ENCODE measurements at places on chromosomes 11 and 22.

DNA sequence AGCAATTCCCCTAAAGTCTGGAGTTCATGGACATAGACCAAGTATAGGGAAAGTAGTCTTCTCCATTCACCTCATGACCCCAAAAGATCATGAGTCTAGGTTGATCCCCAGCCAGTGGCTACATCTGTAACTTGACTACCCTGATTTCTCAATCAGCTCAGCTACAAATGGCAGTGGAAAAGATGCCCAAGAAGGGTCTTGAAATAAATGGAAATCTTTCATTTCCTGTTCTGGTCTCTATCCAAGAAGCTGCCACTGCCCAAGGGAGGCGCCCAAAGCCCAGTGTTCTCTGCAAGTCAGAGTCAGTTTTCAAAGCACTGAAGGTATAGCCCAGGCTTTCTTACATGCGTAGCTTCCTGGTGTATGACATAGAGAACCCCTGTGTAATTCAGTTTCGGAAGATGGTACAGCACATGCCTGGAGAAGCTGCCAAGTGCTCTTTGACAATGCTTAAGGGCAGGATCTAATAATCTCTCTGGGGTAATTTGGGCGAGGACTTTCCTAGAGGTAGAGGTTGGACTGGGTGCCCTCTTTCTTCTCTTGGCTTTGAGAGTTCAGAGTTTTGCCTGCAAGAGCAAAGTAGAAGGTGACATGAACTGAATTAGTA, 101.1 kb downstream of the ADAMTS15 start:
- no peaks in the 10 kb centered on the region for H3K4me1 ChIP-seq
- H3K4me3 ChIP-seq: no peak overlapping the region
- H3K36me3 ChIP-seq: no peaks in the 10 kb centered on the region
- DNase-seq: no peak

DNA sequence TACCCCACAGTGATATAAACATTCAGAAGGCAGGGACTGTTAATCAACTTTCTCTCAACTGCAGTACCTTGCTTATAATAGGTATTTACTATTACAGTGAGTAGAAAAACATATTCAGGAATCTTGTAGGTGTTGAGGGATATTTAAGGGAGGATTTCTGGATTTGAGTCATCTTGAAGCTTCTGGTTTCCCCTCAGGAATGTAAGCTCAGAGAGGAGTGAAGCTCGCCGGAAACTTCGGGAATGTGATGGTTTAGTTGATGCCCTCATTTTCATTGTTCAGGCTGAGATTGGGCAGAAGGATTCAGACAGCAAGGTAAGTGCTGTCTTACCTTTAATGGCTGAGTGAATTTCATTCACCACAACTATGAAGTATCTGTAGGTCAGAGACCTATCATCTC, 42.9 kb downstream of the CTNND1 start:
- no peak for DNase-seq
- peaks cover 26% of the 10 kb centered on the region for H3K4me1 ChIP-seq
- peaks cover 61% of the 10 kb centered on the region for H3K36me3 ChIP-seq
- H3K4me3 ChIP-seq: peak overlapping the region; percentile 42

DNA sequence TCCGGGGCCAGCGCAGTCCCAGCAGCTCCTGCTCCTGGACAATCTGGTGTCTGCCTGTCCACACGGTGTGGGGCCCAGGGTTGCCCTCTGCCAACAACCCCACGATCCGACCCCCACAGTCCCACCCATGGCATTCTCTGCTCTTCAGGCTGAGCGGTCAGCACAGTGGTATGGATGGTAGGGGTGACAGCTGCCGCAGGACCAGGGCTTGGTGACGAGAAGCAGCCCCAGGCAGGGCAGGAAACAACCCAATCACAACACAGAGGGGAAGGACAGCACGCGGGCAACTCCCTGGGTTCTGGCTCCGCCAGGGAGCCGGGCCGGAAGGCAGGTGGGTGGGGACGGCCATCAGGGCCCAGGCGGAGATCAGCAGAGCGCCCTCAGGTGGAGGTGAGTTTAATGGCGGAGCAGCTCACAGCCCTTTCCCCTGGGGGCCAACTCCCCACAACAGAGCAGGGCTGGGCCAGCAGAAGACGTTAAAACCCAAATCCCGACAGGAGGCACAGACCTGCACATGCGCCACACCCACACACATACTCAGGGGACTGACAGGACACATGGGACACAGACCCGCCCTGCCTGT, 5.3 kb upstream of the CHADL start:
- peaks cover 12% of the 10 kb centered on the region for H3K27me3 ChIP-seq
- H3K4me1 ChIP-seq: no peaks in the 10 kb centered on the region
- no peak overlapping the region for H3K4me3 ChIP-seq
- DNase-seq: no peak

DNA sequence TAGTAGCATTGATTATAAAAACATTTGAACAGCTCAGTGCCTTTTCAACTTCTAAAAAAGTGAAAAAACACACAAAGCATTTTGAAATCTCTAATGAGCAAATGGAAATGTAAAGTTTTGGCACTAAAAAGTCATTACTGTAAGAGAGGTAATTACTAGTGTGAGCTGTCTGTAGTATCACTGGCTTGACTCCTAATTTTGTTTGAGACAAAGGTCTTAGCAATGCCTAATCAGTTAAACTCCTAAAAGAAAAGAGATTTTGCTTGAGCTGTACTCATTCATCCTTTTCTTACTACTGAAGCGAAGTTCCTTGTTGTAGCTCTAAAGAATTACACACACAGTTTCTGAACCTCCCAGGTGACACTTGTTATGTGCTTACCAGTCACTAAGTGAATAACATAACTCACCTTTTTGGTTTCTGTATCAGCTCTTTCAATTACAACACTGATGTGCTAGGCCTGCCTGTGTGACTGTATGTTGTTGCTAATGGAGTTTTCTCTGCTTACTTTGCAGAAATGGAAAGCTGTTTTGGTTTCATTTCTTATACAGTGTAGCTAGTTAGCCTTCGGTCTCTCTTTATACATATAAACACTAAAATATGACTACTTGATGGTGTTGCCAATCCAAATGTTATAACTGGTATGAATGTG, 924.4 kb upstream of the TENM4 start:
- no peak for DNase-seq
- no peaks in the 10 kb centered on the region for H3K36me3 ChIP-seq
- peaks cover 1% of the 10 kb centered on the region for H3K27me3 ChIP-seq
- no peaks in the 10 kb centered on the region for H3K4me1 ChIP-seq
- no peak overlapping the region for H3K4me3 ChIP-seq
